Left forelimb (tissue), 1 donor: ENCODE measurements at places on chromosomes 5 and 9.

- DNase-seq = no peak
Measured at GRCh38 chr5:125603321-125603720, 819.9 kb upstream of the GRAMD2B start.

- no peak for DNase-seq
Measured at GRCh38 chr5:54000011-54000410, 310.4 kb downstream of the ARL15 start.

- DNase-seq = no peak
Measured at GRCh38 chr9:7150153-7150890, 392.5 kb downstream of the KDM4C start.

DNA sequence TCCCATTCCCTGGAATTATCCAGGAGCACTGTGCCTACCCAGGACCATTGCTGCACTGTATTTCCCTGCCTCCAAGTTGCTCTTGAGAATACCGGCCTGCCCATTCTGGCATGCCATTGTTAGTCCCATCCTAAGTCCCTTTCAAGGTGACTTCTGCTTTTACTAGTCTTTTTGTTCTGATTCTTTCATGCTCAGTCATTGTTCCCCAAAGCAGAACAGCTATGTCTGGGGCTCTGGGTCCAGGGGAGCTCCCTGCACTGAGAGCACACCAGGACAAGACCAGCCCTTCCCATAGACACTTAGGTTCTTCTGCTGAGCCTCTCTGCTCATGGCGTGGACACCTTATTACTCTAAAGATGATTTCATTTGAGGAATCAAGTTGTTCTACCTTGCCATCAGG, 388.9 kb upstream of the KLF4 start:
- DNase-seq = no peak

GRCh38 chr5:160844177-160844576, 7.8 kb downstream of the ATP10B start:
- DNase-seq = no peak

DNA sequence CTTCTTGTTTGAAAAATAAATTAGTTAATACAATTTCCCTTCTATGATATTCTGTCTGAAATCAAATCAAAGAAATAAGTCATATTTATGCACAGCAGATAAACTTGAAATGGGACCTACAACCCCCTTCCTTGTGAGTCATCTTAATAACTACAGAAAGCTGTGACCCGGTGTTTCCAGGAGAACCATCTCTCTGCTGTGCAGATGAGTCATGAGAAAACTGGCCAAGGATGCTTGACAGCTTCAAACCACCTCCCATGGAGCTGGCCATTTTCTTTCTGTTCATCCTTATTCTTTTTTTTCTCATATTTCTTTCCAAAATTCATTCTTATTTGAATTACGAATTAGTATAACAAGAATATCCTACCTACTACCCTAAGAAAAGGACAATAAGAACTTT, 43.4 kb upstream of the NR4A3 start:
- no peak for DNase-seq

DNA sequence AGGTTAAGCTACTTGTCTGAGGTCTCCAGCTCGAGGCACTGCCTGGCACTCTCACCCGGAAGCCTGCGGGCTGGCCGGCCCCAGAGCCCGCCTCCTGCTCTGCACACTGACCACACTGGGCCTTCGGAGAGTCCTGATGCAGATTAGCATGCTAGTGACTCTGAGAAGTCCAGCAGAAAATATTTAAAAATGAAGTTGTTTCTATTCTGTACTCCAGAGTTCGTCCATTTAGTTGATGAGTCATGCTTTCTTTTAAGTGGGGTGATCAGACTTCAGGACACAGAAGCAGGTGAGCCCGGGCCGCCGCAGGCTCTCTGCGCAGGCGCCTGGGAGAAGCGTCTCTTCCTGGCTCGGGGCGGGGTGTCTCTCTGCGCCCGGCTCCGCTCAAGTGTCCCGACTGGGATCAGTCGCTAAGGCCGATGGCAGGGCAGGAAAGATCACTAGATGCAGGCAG, 32.5 kb downstream of the FAM240B start:
- no peak for DNase-seq
